ENCODE measurements at places on chromosomes 5 and 9.

DNA sequence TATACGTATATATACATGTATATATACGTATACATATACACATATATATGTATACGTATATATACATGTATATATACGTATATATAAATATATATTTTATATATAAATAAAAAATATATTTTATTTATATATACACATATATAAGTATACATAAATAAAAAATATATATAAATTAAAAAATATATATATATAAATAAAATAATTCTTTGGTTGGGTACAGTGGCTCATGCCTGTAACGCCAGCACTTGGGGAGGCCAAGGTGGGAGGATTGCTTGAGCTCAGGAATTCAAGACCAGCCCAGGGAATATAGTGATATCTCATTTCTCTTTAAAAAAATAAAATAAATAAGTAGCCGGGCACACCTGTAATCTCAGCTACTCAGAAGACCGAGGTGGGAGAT, 155.0 kb downstream of the CDC42SE2 start:
- no peak for DNase-seq

DNA sequence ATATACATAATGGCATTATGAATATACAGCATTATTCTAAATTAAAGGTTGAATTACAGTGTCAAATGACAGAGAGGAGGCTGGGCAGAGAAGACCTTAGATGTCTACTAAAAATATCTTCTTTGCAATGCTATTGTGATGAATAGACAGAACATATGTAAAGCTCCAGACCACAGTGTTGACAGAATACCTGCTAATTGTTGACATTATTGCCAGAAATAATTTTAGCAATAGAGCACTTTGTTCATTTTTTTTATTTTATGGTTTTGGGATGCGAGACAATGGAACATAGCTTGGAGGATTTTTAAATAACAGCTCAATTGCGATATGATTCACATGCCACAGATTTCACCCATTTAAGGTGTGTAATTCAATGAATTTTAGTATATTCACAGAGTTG, 508.8 kb downstream of the PSAT1 start:
- DNase-seq = no peak

DNA sequence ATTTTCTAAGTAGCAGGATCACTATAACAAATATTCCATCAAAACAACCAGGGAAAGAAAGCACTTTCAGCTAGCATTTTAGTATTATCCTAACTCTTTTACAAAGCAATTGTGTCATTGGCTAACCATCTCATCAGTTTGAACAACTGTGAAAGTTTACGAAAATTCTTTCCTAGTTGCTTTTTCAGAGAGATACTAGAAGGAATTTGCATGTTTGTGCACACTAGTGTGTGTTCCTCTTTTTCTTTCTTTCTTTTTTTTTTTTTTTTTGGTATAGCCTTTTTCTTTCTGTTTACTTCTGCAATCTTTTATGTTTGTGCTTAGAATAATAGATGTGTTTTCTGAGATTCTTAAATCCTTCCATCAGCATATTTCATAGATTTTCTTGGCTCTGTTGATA, 124.7 kb upstream of the SEMA6A start:
- DNase-seq = no peak

GRCh38 chr5:170631466-170632195, 127.8 kb downstream of the KCNIP1 start:
- DNase-seq = no peak

- no peak for DNase-seq
These were observed 72.5 kb downstream of the SEMA6A start for GRCh38 chr5:116502138-116502537.

GRCh38 chr5:159453209-159453608, 122.9 kb upstream of the IL12B start:
- DNase-seq = no peak

GRCh38 chr5:164555809-164556208, 1050.4 kb downstream of the MAT2B start:
- DNase-seq = no peak

DNA sequence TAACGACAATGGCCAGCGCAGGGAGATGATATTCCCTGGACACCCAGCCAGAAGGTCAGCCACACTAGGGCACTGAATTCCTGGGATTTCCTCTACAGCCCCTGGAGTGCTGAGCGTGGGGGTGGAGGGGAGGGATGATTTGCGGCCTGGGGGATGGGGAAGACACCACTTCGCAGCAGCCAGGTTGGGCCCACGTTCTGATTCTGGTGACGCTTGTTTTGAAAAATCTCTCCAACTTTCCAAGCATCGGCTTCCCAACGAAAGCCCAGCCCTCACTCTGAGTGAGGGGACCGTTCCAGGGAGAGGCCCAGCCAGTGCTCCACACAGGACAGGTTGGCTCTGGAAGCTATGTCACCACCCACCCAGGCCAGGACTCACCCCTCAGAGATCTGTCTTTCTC, 5.4 kb downstream of the GFPT2 start:
- DNase-seq = no peak

DNA sequence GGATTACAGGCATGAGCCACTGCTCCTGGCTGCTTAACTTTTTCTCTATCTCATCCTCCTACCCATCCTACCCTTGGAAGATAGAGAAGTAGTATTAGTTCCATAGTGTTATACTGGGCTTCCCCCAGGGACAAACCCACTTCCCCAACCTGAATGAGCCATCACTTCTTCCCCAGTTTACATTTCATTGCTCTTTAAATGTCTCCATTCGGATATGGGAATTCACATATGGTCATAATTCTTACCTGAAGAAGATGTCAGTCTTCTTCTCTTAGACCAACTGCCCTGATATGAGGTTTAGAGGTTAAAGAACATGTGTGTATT, 1.9 kb downstream of the CD274 start:
- no peak for DNase-seq

- peak; percentile 48 for DNase-seq
These were observed 420 bp downstream of the BOD1 start for GRCh38 chr5:173615884-173616576.

DNA sequence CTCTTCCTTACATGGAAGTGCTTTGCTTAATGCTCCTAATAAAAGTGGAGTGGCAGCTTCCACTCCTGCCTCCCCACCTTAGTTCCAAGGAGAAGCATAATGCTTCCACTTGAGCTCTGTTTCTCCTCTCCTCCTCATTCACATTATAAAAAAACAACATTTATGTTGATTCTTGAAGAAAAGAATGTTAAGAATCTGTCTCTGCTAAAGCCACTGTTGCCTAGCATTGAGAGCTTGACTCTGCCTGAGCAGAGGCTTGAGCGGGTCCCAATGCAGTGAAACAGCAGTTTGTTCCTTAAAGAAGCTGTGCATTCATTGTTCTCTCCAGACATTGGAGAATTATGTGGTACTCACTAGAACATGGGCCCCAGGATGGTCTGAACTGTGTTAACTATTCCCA, 101.5 kb upstream of the GHR start:
- no peak for DNase-seq

DNA sequence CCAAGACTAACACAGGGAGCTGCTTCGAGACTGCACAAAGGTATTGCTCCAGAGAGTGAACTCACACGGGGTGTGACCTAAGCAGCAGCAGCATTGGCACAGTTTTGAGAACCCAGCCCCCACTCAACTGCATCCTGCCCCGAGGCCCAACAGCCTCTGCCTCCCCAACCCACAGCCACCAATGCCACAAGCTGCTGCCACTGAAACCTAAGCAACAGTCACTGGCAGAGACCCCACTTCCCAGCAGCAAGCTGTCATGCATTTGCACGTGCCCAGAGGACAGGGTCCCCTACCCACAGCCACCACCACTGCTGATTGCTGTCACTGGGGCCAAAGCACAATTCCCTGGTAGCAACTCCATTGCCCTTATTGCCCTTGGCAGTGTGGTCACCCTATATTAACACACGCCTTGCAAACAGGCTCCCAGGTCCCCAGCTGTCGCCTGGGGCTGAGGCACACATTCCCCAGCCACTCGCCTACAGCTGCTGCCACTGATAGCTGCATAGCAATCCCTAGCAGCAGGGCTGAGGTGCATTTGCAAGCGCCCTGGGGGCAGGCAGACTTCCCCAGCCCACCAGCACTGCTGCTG, 141.0 kb downstream of the AGTPBP1 start:
- no peak for DNase-seq

DNA sequence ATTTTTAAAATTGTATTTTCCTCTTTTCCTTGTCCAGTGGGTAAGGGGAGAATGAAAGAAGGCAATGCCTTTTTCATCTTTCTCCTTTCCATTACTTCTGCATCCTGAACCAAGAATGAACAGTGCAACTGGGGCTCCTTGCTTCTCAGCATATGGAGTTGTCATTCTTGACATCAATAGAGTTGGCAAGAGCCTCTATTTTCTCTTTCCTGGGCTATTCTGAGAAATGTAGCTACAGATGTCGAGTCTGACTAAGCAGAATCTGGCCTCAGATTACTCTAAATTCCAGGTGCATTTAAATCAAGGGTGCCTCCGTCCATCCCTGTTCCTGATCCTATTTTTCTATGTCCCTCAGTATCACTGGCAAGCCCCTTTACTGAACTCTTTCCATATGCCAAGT, 244.8 kb downstream of the GLIS3 start:
- no peak for DNase-seq

DNA sequence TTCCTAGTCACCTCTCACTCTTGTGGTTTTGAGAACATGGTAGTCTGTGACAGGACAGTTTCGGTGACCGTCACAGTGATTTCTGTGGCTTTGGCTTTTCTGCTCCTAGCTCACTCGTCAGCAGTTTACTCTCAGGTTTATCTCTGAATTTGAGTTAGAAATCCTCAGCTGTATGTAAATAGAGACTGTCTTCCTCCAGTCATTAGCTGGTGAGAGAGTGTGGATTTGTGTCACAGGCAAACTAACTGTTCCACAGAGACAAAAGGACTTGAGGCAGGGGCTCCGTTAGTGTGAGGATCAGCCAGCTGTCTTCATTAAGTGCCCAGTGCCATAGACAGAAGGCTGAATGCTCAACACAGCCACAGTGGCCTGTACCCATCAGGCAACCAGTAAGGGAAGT, 131.4 kb downstream of the CD180 start:
- DNase-seq = peak; percentile 25

DNA sequence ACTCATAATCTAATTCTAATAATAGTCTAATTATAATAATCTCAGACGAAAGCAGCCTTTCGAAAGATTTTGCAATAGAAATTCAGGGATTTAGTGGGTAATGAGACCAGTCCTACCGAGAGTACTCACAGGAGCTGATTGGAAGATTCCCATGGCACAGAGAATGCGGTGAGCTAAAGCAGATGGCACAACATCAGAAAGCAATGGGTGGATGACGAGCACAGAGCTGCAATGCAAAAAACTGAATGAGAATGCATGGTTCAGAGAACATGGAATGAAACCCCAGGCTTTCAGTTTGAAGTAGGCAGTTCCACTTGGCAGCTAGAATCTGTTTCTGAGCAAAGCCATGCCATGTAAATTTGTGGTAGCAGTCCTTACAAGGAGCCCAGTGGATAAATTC, 78.2 kb upstream of the SPINK5 start:
- DNase-seq = no peak

DNA sequence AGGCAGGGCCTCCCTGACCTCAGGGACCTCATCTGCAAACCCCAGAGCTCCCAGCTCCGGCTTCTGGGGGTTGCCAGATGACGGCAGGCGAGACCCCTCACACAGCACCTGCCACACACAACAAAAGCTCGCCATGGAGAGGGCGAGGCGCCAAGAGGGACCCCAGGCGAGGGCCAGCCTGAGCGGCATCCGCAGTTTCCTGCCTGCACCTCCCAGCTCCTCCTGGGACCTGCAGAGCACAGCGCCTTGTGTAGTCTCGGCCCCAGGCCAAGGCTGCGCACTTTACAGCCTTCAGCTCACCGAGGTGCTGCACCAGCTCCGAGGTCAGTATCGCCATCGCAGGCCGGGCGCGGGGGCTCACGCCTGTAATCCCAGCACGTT, 82.4 kb upstream of the ADAMTS2 start:
- no peak for DNase-seq

DNA sequence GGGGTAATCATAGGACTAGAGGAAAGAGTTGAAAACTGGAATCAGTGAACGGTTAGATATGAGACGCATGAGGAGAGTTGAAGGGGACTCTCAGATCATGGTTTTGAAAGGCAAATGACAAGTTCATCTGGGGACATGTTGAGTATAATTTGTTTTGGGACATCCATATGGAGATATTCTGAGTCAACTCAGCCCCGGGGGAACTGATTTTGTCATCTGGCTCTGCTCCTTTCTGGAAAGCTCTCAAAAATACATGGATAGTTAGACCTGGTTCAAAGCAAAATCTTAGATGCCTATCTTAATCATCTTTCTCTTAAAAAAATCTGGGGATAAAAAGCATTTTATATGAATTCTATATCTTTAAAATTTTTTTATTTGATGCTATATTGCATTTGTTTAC, 161.2 kb downstream of the SNX18 start:
- no peak for DNase-seq

DNA sequence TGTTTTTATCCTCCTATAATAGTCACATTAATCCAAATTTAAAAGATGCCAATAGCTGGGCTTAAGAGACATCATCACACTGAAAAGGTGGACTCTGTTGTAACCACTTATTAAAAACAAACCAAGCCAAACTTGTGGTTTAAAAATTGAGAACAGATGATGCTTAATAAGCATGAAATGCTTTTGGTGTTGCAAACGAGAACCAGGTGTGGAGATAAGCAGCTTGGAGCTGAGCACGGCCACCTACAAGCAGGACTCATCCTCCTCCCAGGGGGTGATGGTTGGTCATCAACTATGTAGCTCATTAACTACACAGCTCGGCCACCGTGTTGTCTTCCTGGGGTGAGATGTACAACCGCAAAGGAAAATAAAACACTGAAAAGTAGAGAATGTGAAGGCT, 154.4 kb downstream of the NPR3 start:
- no peak for DNase-seq

DNA sequence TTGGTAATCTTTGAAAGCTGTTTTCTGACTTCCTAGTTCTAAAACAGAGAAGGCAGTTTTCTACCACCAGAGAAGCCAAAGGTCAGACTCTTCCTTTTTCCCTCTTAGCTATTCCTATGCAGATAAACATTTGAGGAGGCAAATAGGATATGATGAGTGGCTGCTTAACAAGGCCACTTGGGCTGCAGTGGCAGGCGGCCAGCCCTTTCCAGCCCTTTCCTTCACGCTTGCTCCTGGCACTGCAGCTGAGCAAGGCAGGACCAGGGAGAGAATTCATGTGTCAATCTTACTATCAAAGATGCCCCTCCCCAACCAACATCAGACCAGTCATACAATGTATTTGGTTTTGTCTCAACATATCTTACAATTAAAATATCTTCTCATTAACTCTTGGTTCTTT, 36.8 kb upstream of the RNF38 start:
- no peak for DNase-seq

GRCh38 chr9:90832261-90832660, 30.6 kb downstream of the SYK start:
- DNase-seq = no peak

- peak; percentile 70 for DNase-seq
These were observed 74.7 kb downstream of the FGF1 start for GRCh38 chr5:142611154-142611553.

Data from stimulated activated CD4-positive, alpha-beta T cell treated with anti-CD3 and anti-CD28 coated beads, Interleukin-4, amount 100 ng/mL, for 48 hours (primary cell).